ENCODE measurements at places on chromosomes 12 and 14.

- DNase-seq = no peak
Measured at GRCh38 chr12:125772403-125772802, 707.2 kb downstream of the AACS start.

DNA sequence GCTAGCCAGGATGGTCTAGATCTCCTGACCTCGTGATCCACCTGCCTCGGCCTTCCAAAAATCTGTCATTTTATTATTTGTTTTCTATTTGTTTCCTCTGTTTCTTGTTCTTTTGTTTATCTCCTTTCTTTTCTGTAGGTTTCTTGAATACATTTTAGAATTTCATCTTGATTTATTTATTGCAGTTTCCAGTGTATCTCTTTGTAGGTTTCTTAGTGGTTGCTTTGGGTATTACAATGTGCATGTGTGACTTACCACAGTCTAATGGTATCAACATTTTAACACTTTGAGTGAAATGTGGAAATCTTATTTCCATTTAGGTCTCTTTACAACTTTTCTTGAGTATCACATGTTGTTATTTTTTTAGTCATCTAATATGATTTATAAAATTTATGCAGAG lies 29.9 kb upstream of the MUCL1 start:
- no peak for DNase-seq

DNA sequence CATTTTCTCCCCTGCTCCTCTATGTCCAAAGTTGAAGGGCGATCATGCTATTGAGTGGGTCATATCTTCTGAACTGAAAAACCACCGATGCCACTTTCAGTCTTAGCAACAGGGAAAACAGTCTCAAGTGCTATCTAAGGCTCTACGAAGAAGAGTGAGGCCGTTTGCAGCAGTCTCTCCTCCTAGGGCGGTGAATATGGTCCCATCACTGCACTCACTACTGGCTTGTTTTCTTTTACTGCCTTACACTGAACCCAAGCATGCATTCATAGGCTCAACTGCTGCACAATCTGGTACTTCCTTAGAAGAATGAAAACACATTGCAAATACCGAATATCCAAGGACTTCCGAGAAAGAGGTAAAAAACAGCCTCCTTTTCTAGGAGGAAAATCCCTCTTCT lies 92.1 kb downstream of the DNAH10 start:
- no peak for DNase-seq

DNA sequence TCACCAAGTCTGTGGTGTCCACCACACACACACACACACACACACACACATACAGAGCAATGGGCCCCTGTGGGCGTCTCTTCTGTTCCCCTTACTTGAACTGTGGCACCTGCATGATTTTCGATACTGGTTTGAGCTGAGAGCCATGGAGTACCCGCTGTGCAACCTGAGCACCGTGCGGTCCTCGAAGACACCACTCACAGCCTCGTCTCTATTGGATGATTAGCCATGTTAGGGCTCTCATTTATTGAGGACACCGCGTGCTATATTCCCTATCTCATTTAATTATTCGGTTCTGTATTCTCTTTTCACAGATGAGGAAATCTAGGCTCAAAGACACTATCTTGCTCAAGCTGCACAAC lies 623 bp upstream of the C14orf132 start:
- no peak for DNase-seq

- no peak for DNase-seq
Measured at GRCh38 chr12:100737168-100737567, 57.4 kb upstream of the ANO4 start.

- DNase-seq = no peak
Measured at GRCh38 chr12:77947746-77948145, 117.1 kb downstream of the NAV3 start.

DNA sequence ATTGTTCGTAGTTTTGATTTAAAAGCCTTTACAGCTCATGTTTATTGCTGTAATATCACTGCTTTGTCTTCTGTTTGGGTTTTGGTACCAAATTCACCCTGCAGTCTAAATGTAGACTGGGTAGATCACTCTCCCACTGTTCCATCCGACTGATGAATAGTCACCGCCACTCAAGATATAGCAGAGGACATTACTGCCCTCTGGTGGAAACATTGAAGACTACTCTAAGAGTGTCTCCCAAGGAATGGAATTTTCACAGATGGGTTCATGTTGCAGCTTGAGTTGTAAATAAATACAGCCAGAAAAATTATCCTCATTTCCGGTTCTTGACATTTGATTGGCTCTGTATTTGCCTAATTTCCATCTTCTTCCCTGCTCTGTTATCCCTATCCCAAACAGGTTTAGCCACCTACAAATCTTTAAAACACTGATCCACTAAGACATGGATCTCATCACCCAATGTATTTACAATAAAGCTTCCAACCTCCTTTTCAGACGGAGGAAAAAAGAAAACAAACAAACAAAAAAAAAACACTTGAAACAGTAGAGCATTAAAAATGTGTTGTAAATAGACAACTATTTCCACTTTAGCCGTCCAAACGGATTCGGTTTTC lies 198.3 kb upstream of the CPNE8 start:
- DNase-seq = no peak

GRCh38 chr14:23570806-23571483 lies 3.4 kb upstream of the AP1G2 start:
- no peak for DNase-seq

DNA sequence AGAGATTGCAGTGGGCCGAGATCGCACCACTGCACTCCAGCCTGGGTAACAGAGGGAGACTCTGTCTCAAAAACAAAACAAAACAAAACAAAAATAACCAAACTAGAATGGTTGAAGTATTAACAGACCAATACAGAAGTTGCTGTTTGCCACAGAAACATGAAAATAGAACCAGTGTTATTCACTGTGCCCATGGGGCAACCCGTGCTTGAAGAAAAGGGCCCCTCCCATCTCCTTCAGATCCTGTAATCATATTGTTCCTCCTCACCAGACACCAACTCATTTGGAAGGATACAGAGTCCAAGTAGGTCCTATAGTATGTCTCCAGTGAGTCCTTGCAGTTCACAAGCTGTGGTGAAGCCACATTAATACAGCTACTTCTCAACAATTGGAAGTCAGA lies 30.9 kb downstream of the SLC35F4 start:
- DNase-seq = no peak

DNA sequence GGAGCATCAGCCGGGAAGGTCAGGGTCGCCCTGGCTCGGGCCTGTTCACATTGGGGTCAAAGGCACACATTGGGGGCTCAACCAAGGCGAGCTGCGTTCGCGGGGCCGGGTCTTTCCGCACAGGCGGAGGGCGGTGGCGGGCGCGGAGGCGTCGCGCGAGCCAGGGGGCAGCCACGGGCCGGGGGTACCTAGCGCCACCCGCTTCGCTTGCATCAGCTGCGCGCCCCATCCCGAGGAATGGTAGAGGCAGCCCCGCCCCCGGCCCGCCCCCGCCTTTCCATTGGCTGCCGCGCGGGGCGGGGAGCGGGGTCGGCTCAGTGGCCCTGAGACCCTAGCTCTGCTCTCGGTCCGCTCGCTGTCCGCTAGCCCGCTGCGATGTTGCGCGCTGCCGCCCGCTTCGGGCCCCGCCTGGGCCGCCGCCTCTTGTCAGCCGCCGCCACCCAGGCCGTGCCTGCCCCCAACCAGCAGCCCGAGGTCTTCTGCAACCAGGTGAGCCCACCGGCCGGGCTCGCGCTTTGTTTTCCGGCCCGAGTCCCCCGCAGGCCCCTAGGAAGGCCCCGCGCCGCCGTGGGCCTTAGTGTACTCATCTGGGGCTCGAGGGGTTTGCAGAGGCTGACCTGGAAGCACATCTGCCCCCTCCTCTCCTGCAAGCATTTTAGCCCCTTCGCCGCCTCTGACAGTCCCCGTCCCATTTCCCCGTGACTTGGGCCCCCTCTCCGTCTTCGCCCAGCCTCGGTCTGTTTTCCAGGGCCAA lies at the start of gene ALDH2:
Gene ALDH2 (plus strand): TSS at position 326 of the 754 bp plus-strand sequence. CDS start 50 bp downstream, at position 376.
- no peak for DNase-seq

GRCh38 chr12:11233532-11233931 lies 36.0 kb downstream of the PRB3 start:
- DNase-seq = no peak

GRCh38 chr12:23463172-23463571 lies 486.3 kb downstream of the SOX5 start:
- no peak for DNase-seq

DNA sequence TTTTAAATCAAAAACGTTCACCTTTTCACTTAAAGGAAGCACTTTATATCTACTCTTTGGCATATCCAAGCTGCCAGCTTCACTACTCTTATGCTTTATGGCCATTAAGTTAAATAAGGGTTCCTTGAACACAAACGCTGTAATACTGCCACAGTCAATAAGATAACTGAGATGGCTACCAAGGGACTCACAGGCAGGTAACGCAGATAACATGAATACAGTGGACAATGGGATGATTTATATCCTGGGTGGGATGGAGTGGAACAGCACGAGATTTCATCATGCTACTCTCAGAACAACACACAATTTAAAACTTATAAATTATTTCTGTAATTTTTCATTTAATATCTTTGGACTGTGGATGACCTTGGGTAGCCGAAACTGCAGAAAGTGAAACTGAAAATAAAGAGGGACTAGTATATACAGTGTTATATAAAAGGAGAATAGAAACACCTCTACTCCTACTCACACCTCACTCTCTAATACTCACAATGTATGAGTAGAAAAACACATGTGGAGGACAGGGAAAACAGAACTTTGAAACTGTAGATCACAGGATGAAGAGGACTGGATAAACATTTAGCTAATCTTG lies 367.3 kb downstream of the C12orf50 start:
- no peak for DNase-seq

DNA sequence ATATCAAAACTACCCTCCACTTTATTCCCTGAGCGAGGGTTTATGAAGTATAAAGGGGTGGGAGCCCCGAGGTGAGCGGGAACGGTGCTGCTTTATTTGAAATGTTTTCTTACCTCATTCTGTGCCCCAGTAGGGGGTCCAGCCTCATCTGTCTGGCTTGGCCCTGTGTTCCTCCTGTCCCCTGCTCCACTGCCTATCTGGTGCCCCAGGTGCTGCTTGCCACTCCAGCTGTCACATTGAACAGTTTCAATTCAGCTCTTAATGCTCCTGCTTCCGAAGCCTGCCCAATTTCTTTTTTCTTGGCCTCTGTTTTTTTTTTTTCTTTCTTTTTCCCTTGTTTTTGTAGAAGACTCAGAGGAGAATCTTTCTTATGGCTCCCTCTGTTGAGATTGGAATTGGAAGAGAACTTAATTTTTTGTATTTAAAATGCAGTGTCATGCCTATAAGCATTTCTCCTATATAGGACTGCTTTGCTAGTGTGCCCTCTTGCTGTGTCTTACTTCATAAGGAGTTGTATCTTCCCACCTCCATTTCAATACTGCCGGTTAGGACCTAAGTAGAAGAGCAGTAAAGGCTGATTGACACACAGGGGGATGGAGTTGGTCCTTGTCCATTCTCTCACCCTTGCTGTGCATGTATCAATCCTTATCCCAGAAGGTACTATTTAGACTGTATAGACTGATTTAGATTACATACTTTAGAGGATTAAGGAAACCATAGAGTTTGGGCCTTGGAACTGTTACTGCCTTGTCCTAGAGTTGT lies 2.3 kb downstream of the ATXN7L3B start:
- no peak for DNase-seq

GRCh38 chr12:27107986-27108385 lies 25.6 kb upstream of the C12orf71 start:
- no peak for DNase-seq

DNA sequence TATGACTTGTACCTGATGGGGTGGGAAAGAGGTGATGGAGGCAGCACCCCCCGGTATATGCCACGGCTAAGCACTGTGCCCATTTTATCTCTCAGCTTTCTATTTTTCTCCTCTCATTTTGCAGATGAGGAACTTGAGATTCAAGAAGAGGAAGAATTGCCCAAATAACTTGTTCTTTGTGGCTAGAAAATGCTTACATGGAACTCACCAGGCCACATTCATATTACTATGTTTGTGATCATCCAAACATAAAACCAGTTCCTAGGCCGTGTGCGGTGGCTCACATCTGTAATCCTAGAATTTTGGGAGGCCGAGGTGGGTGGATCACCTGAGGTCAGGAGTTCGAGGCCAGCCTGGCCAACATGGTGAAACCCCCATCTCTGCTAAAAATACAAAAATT lies 14.5 kb upstream of the PSMD9 start:
- DNase-seq = no peak

- DNase-seq = no peak
Measured at GRCh38 chr14:84254290-84254689, 1275.7 kb upstream of the FLRT2 start.

GRCh38 chr12:93050026-93050747 lies 121.1 kb upstream of the EEA1 start:
- DNase-seq = no peak

GRCh38 chr12:2154050-2154449 lies 101.3 kb downstream of the CACNA1C start:
- no peak for DNase-seq

DNA sequence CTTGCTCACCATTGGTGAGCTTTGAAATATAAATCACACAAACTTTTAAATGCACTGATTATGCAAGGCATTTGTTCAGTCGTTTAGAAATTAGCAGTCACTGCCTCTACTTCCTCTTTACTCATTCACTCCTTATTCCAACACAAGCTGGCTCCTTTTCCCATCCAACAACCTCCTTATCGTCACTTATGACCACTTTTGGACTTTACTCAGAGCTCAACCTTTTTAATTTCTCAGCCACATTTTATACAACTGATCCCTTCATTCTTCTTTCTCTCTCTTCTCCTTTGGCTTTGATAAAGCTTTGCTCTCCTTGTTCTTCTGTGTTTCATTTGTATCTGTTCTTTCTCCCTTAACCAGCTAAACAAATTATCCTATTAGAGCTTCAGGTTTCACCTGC lies 126.4 kb upstream of the PLEKHA5 start:
- no peak for DNase-seq

DNA sequence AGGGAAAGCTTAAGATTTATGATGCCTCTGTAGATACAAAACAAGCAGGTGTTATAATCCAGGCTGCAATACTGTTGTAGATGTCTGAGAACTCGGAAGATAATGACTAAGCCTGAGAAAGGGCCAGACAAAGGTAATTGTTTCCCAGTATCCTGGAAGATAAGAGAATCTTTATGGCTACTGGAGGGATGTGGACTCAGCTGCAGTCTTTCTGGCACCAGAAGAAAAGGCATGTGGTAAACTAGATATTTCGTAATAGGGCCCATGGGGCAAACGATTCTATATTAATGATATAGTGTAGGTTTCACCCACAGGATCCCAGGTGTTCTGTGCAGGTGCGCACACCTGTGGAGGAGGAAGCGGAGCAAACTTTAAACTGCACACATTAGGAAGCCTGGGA lies 9.2 kb upstream of the APOLD1 start:
- DNase-seq = no peak

GRCh38 chr14:73786636-73787485 lies 64.8 kb upstream of the PTGR2 start:
- peak; percentile 56 for DNase-seq

Measured in activated effector memory CD4-positive, alpha-beta T cell treated with Interleukin-2 at 50 U/mL for 16 hours (primary cell).